ENCODE measurements at places on chromosomes 3 and 15.

GRCh38 chr3:161096771-161097367, 8.3 kb downstream of the B3GALNT1 start:
- DNase-seq: no peak

GRCh38 chr15:82186719-82187406, 75.7 kb downstream of the EFL1 start:
- DNase-seq: no peak

DNA sequence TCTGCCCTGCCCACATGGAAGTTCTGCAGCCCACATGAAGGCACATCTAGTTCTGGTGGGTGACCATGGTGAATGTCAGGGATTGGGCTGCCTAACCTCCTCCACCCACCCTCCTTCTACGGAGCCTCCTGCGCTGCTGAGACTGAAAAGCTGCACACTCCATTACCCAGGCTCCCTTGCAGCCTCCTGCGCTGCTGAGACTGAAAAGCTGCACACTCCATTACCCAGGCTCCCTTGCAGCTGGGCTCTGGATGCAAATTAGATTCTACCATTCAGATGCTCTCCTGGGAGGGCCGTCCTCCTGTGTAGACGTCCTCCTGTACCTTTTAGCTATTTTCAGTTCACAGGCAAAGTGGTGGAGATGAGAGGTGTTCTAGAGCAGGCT, 32.1 kb downstream of the POMGNT2 start:
- no peak for DNase-seq

- DNase-seq: no peak
Measured at GRCh38 chr15:83200162-83200561, 7.5 kb downstream of the HDGFL3 start.
